CD4-positive, alpha-beta T cell treated with Interleukin-21 for 1 hour (primary cell): ENCODE measurements at places on chromosomes 2 and 18.

DNA sequence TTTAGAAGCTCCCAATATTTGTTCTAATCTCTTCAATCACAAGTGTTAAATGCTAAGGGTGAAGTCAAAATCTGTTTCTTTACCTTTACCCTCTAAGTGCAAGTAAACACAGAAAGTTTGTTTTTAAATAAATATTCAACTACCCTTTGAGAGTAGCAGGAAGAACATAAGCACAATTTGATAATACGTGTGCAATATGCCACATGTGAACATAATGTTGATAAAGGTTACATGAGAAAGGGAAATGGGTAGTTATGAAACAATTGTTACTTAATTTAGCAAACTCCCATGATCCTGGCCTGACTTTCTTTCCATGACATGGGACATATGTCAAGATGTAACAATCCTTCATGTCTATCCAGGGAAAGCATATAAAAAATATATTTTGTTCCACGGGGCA lies 7.1 kb downstream of the SPRED2 start:
- DNase-seq, result no peak

GRCh38 chr18:46481048-46481846 lies 175.8 kb downstream of the LOXHD1 start:
- peak; percentile 56 for DNase-seq

DNA sequence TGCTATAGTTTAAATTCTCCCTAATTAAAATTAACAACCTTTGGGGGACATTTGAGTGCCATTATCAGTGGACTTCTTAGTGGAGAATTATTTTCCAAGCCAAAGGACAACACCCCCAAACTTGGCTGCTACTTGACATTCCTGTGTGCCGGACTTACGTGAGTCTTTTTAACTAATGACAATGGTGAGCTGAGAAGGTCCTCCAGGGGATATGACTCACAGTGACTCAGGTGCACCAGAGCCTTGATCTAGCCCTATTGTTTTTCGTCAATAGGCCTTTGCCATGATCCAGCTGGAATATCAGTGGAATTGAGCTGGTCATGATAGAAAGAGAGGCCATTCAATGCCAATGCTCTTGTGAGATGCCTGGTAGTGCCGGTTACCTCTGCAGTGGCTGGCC lies 118.1 kb upstream of the CXCR4 start:
- no peak for DNase-seq

- DNase-seq, result peak; percentile 55
Measured at GRCh38 chr18:44700652-44701051, 20.0 kb downstream of the SETBP1 start.

DNA sequence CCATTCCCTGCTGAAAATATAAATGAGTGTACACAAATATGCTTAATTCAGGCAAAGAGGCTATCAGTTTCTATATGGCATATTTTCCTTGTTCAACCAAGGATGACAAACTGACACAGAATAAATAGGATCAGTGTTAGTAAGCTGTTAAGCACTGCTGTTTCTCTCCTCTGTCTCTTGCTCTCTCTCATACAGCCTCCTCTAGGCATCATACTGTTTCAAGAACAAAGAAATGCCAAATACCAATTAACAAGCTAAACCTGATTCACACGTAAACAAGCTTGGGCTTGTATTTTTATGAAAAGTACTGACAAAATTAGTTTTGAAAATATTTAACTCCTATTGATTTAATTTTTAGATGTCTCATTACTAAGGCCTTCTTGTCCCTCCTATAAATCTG lies 1027.2 kb upstream of the ACVR2A start:
- no peak for DNase-seq

GRCh38 chr2:46098621-46099062 lies 198.6 kb upstream of the EPAS1 start:
- DNase-seq, result no peak

GRCh38 chr2:223219872-223220657 lies 168.1 kb downstream of the KCNE4 start:
- DNase-seq, result no peak

DNA sequence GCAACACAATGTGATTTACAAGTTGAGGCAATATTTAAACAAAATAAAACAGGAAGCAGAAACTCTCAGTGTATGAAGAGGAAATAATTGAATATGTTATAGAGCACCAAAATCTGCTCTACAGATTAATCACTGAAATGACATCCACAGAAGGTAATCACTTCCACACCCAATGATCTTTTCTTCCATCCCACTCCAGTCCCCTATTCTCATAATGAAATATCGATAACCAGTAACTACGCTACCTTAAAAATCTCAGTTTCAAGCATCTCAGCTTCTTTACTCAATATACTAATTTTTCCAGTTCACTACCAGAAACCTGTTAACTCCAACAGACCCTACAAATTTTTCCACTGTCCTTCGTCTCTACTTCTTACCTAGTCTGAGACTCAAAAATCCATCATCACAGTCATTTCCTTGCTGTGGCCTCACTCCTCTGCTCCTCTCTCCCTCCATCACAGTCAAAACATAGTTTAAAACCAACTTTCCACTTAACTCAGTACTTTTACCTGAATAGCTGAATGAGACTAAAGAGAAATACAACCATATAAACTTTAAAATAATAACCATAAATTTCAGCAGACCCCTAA lies 67.1 kb downstream of the MEMO1 start:
- no peak for DNase-seq

DNA sequence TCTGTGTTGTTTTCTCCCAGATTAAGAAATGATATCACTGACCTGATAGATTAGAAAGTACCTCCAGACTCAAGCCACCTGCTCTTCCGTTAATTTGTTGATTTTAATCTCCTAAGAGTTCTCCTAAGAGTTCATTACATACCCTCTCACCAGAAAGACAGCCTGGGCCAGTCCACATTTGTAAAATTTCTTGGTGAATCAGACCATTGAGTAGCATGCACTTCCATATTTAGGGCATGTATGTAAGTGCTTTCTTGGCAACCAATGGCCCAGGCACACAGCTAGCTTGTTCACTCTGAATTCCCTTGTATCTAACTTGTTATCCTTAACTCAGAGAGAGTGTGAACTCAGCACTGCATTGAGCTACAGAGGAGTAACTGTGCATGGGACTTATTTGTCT lies 158.1 kb upstream of the ACAA2 start:
- DNase-seq, result no peak

DNA sequence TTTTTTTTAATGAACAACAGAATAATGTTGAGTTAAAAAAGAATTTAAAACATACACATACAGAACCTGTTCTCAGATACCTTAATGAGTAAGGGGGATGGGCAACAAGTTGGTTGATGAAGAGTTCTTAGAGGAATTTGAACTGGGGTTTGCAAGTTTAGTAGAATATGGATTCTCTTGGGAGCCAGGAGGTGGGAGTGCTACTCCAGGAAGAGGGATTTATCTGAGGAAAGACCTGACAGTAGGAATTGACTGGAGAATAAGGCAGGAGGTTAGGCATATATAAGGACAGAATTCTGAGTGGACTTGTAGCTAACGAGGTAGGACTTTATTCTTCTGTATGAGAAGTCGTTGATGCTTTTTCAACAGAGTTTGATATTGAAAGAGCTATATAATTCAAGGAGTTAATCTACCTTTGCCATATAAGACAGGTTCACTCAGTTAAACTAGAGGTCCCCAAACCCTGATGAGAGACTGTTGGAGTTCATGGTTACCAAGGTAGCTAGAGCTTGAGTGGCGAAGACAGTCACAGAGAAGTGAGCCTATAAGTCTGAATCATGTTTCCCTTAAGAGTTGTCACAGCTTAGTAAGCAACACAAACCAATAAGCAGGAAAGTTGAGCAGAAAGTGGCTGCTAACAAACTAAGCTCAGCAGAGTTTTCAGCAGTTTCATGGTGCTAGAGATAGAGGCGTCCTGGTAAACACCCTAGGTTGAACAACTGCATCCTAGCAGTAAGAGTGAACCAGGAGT lies 88.2 kb downstream of the NCOA1 start:
- no peak for DNase-seq

- DNase-seq, result no peak
Measured at GRCh38 chr2:195632856-195633572, 24.0 kb upstream of the SLC39A10 start.

GRCh38 chr2:233422050-233422639 lies 67.9 kb downstream of the DGKD start:
- peak; percentile 73 for DNase-seq

DNA sequence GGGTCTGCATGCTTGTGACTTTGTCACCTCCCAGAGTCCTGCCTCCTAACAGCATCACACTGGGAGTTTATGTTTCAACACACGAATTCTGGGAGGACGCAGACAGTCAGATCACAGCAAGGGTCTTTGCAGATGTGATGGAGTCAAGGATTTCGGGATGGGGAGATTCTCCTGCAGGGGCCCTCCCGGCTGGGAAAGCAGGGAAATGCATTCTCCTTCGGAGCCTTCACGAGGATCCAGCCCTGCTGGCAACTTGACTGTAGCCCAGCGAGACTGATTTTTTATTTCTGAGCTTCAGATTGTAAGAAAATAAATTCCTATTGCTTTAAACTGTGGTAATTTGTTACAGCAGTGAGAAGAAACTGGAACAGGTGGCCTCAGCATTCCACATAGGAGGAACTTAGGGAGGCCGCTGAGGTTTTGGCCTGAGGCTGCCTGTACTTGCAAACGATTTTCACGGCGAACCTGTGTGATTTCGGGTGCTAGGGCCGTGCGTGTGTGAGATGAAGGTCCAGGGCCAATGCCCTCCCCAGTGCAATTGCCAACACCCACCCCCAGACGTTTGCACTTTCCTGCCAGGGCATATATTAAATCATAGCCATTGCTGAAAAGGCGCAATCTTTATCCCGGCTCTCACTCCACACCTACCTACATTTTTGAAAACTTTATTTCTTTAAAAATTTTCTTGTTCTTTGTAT lies 79.8 kb downstream of the ASB1 start:
- no peak for DNase-seq

DNA sequence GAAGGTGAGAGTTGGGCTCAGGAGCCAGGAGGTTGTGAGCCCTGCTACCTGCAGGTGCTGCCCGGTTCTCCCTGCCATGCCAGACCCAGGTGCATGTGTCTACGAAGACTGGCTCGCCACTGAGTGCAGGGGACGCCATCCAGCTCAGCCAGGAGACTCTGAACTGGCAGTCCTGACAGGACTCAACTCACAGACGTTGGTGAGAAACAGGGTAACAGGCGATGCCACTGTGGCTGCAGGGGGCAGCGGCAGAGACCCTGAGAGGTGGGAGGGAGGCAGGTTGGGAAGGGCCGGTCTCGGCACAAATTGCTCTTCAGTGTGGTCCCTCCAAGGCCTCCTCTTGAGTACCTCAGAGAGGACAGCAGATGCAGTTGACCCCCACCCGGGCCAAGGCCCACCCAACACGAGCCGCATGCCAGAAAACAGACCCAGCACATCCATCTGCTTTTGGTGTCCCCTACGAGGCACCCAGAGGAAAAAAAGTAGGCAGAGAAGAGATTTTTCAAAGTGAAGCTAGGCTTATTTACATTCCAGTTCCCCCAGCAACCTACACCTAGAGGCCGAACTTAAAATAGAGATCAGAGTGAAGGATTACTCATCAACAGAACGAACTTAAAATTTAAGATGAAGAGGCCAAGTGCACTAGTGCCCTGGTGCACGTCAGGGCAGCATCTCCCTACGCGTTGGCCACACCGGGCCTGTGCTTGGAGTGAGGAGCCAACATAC lies 184.8 kb downstream of the SEPTIN10 start:
- no peak for DNase-seq

GRCh38 chr2:27527182-27527581 lies 30.5 kb downstream of the GCKR start:
- DNase-seq, result no peak

DNA sequence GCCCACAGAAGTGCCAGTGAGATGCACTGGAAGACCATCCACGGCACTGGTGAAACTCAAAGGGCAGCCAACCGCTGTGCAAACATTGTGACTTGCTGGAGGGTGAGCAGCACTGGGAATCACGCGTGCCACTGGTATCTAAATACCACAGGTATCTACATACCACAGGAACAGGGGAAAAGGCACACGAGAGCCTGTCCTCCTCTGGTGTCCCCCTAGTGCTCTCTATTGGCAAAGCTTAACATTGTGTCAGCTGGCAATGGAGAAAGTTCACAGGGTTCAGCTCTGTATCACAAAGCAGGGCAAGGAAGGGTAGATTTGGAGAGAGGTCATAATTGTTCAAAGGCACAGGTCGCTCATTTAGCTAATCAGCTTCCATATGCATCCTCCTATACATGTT lies 12.6 kb upstream of the SEC11C start:
- DNase-seq, result no peak

DNA sequence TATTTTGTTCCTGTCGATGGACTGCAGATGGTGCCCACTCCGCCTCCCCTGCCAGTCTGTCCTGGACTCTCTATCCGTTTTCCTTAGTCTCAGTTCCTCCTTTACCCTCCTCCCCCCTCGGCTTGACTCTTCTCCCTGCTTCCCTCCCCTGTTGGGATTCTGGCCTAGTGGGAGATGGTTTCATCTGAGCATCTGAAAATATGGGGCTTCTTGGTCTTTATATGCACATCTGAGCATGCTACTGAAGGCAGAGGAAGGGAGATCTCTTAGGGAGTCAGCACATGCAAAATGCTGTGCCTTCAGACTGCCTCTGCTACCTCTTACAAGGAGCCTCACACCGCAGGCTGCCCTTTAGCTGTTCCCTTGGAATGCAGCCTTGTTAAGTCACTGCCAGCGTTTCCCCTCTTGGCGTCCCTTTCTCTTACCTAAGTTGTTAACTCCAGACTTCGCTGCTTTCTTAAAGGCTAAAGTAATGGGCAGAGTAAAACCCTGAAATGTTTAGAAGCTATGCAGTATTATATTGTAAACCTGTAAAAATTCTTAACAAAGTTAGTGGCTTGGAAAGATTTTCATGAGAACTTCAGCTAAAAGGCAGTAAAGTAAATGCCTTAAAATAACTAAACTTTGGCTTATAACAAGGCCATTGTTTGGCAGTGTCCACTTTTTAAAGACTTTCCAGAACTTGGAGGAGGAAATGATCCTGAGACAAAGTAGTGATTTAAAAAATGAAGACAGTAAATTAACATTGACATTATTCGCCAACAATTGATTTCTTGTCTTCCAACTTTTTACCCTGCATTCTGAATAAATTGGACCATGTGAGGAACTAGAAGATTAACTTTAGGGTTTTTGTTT lies 49.8 kb downstream of the LDLRAD4 start:
- DNase-seq, result no peak

- no peak for DNase-seq
Measured at GRCh38 chr2:69061525-69061924, 48.5 kb downstream of the ANTXR1 start.

DNA sequence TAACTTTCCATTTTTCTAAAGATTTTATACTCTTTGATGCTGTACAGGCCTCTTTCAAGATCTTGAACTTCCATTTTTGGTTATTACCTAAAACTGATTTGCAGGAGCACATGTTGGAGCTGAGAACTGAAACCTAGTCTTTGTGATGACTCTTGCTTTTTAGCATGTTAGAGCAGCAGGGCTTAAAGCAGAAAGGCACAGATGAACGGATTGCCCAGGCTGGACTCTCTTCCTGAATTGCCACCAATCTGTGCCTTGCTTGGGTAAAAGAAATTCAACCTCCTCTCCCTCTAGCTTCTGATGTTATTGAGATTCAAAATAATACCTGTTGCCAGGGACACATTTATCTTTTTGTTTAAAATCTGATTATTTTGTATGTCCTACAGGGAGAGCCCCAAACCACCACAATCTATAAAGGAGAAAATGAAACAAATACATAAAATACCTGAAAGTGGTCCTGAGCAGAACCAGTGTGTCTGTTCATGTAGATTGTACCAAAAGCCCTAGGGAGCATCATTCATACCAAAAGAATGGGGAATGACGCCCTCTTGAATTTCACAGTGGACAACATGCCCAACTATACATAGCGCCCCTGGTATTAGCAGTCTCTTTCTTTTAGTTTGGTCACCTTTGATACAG lies 277.0 kb upstream of the MAP2 start:
- no peak for DNase-seq
